GM19239 (cell line): ENCODE measurements at places on chromosomes 6 and 20.

DNA sequence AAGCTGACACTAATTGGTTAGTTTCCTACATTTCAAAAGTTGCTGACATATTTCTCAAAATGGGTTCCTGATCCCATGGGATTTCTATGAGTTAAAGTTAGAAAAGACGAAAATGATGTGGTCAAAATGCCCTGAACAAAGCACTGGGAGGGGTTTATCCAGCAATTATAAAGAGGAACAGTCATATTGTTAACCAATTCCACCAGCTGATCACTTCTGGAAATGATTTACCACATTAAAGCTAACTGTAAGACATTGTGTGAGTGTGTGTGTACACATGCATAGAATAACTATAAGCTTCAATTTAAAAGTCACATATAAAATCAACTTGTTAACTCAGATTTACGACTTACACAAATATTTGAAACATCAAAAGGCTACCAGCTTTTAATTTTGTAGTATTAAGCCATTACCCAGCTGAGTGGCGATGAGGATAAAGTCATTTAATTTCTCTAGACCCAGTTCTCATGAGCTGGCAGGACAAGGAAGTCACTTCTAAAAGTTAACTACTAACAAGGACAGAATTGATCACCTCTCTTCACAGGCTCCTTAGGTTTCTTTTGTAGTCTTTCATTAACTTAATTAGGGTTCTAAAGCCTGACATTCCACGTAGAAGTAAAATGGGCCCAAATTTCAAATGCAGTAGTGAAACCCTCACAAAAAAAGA is 40.4 kb downstream of the MAN1A1 start:
- no peak for DNase-seq

- no peak for DNase-seq
These were observed 17.6 kb downstream of the PCMTD2 start for GRCh38 chr20:64273109-64273508.

GRCh38 chr20:56616716-56617115 is 12.4 kb upstream of the TFAP2C start:
- DNase-seq, result no peak

DNA sequence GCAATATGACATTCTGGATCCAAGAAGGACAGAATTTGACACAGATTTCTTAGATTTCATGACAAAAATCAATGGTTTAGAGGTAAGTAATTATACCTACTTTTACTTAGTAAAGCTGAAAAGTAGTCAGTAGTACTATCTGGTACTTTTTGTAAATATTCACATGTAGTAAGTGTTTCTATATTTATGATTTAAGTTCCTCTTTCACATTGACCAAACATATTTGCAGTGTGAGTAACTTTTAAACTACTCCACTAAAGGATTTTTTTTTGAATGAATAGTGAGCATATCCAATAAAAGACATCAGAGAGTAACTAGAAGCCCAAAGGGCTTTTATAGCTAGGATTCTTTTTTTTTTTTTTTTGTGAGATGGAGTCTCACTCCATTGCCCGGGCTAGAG is 60.8 kb downstream of the DNAH8 start:
- DNase-seq, result no peak

DNA sequence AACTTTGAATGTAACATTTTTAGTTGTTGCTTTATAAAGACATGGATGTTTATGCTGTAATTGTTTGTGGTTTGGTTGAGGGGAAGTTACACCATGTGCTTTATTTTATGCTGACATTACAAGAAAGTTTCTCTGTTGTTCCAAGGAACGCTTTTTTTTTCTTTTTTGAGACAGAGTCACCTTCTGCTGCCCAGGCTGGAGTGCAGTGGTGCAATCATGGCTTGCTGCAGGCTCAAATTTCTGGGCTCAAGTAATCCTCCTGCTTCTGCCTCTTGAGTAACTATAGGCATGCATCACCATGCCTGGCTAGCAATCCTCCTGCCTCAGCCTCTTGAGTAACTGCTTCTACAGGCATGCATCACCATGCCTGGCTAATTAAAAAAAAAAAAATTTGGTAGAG is 21.0 kb upstream of the IFNGR1 start:
- no peak for DNase-seq

GRCh38 chr20:20594171-20594530 is 118.3 kb downstream of the RALGAPA2 start:
- no peak for DNase-seq

GRCh38 chr6:161271343-161272030 is 2.4 kb downstream of the AGPAT4 start:
- DNase-seq, result no peak

DNA sequence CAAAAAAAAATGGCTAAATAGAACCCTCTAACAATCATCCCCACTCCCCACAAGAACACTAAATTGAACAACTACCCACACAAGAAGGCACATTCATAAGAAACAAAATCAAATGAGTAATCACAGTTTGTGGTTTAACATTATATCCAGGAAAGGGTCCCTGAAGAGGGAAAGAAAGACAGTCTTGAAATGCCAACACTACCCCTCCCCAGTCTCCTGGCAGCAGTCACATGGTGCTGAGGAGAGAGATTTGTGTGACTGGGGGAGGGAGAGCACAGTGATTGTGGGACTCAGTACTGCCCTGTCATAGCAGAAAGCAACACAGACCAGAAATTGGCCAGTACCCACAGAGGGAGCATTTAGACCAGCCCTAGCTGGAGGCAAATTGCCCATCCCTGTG is 443.7 kb upstream of the BTBD3 start:
- DNase-seq, result no peak

- DNase-seq, result no peak
These were observed 20.2 kb downstream of the SNHG17 start for GRCh38 chr20:38414769-38415450.

- peak; percentile 26 for DNase-seq
These were observed 15.8 kb upstream of the FAM8A1 start for GRCh38 chr6:17584241-17584803.

DNA sequence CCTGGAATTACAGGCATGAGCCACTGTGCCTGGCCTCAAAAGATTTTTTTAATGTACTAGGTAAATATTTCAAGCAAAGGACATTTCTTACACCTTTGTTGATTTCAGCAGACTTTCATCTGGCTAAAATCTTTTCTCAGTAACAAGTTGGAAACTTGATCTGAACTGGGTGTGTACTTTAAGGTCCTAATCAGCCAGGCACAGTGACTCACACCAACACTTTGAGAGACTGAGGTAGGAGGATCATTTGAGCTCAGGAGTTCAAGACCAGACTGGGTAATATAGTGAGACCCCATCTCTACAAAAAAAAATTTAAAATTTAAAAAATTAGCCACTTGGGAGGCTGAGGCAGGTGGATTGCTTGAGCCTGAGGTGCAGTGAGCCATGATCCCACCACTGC is 7.0 kb upstream of the RALGAPA2 start:
- no peak for DNase-seq

- no peak for DNase-seq
These were observed 21.3 kb upstream of the PNRC1 start for GRCh38 chr6:89059227-89059626.

GRCh38 chr6:107592806-107593205 is 102.9 kb downstream of the SOBP start:
- no peak for DNase-seq

DNA sequence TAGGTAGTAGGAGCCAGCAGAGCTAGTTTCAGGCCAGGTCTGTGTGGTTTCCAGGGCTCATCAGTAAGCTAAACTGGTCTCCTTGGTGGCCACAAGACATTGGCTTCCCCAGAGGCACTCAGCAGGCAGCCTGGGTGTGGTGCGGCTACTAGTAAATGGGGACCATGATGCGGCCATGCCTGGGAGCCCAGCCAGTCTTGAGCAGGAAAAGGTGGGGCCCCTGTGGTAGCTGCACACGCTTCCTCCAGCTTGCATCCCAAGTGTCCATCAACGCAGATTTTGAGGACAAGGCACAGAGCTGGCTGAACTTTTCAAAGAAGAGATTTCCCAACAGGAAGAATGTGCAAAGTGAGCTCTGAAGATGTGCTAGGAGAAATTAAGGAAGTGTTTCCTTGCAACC is 107.4 kb upstream of the NAA20 start:
- DNase-seq, result no peak

DNA sequence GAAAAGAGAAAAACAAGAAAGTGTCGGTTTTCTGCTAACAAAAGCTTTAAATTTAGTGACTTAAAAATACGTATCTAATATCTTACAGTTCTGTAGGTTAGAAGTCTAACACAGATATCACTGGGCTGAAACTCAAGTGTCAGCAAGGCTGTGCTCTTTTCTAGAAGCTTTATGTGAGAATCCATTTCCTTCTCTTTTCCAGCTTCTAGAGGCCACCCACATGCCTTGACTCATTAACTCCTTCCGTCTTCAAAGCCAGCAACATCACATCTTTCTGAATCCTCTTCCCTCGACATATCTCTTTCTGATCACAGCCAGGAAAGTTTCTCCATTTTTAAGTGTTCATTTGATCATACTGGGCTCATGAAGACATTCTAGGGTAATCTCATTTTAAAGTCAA is 262.0 kb downstream of the MAFB start:
- DNase-seq, result no peak
